ENCODE measurements at places on chromosomes 11 and 22. TPM values are rescaled to one million over a fixed set of nuclear protein-coding genes. Genes with fewer than 3 reads are reported as not detected.

The SPINDOC gene
- total RNA-seq, result 50.7 TPM

The A4GALT gene
- not detected for total RNA-seq

The DBX1 gene
- not detected for total RNA-seq

The OR2AG2 gene
- 0.18 TPM for total RNA-seq

The CAPN5 gene
- 0.80 TPM for total RNA-seq

The OR8G5 gene
- not detected for total RNA-seq

The PHF21B gene
- not detected for total RNA-seq

The PRAME gene
- not detected for total RNA-seq

The NAGA gene
- 38.7 TPM for total RNA-seq

The APOL1 gene
- total RNA-seq, result 62.5 TPM

The APLNR gene
- not detected for total RNA-seq

The TRIM49 gene
- not detected for total RNA-seq

The RASD2 gene
- total RNA-seq, result not detected

The NCAM1 gene
- 0.23 TPM for total RNA-seq

The PHLDA2 gene
- total RNA-seq, result 6.3 TPM

Measured in T-helper 2 cell treated with Interferon-gamma antibody and Interleukin-4, amounts not matched to agents 100 ng/mL and 5 ng/mL, for 36 hours (primary cell).